ENCODE measurements at places on chromosomes 7 and 10. TPM values are rescaled to one million over a fixed set of nuclear protein-coding genes. Genes with fewer than 3 reads are reported as not detected.

Gene SPDYE6
- total RNA-seq = 0.18 TPM

GRCh38 chr7:46011059-46011458 lies 90.0 kb upstream of the IGFBP3 start:
- no peak for DNase-seq

DNA sequence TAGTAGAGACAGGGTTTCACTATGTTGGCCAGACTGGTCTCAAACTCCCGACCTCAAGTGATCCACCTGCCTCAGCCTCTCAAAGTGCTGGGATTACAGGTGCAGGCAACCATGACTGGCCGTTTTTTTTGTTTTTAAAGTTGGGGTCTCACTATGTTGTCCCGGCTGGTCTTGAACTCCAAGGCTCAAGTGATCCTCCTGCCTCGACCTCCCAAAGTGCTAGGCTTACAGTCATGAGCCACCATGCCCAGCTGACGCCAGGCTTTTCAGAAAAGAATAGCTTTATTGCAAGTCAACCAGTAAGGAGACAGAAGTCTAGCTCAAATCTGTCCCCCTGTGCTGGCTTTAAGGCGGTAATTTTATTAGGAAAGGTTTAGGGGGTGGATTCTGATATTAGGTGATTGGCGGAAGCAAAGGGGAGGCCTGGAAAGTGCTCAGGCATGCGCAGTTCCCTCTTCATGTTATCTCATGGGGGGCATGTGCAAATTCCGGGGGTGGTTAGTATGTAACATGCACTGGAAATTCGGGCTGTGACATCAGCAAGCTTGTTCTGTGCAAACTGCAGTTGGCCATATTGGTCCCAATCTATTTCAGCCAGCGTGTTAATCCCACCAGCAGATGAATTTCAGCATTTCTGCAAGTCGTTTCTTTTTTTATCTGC lies 42.7 kb downstream of the LIMK1 start:
- no peak for DNase-seq

GRCh38 chr10:110751850-110752249 lies 107.7 kb downstream of the RBM20 start:
- no peak for DNase-seq

Gene CHPF2
- 37.0 TPM for total RNA-seq

GRCh38 chr10:6364283-6364682 lies 161.6 kb downstream of the PFKFB3 start:
- DNase-seq = no peak

Gene NUTM2B
- 2.1 TPM for total RNA-seq

Gene ITGB8
- total RNA-seq = 1.3 TPM

Gene ZNF32
- total RNA-seq = 42.8 TPM
